ENCODE measurements at places on chromosomes 11 and 22.

- DNase-seq = no peak
Measured at GRCh38 chr11:689625-690024, 5.4 kb downstream of the DEAF1 start.

DNA sequence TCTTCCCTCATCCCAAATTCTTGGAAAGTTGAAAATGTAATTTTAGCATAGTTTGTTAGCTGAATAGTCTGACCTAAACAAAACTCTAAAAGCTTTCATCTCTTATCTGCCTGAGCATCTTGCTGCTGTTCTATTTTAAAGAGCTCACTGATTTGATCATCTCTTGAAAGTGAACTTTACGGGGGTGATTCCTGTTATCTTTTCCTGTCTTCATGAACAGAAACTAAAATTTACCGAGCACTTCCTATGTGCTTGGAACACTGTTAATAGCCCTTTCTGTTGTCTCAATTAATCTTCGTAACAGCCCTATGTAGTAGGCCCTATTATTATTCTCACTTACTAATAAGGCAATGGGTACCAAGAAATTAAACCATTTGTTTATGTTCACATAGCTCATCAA, 12.3 kb downstream of the AMOTL1 start:
- no peak for DNase-seq

DNA sequence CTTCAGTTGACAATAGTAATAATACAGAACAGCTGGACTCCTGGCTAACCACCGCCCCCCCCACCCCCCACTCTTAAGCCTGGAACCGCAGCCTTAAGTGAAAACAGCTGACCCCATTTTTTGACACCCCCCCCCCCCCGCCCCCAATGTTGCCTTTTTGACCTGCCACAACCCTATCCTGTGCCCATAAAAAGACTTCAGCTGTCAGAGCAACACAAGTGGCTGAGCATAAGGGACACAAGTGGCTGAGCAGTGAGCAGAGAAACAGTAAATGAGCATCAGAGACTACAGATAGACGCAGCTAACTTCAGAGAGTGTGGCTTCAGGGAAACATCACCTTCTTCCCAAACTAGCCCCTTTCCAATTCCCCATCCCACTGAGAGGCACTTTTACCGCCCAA, 1493.8 kb downstream of the LRRC4C start:
- DNase-seq = no peak

- DNase-seq = peak; percentile 19
Measured at GRCh38 chr11:119832202-119832935, 103.4 kb upstream of the NECTIN1 start.

GRCh38 chr22:20116376-20116950, 559 bp downstream of the RANBP1 start:
- DNase-seq = peak; percentile 55

DNA sequence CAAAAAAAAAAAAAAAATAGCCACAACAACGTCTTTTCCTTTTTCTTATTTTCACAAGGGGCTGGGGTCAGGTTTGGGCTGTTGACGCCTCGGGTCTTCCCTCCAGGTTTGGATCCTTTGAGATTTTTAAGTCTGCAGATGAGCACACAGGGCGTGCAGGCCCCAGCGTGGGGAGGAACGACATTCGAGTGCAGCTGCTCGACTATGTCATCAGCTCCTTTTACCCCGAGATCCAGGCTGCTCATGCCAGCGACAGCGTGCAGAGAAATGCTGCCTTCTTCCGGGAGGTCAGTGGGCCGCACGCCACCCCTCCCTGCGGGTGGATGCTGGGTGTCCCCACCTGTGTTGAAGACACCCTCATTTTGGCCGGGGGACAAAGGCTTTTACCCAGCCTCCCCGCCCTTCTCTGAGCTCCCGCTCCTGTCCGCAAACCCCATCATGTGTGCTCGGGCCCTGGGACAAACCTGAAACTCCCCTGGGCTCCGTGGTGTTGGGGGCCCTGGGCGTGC, 7.7 kb downstream of the SELENOO start:
- DNase-seq = no peak

- peak; percentile 28 for DNase-seq
Measured at GRCh38 chr11:65415499-65416340, 6.9 kb upstream of the NEAT1 start.

DNA sequence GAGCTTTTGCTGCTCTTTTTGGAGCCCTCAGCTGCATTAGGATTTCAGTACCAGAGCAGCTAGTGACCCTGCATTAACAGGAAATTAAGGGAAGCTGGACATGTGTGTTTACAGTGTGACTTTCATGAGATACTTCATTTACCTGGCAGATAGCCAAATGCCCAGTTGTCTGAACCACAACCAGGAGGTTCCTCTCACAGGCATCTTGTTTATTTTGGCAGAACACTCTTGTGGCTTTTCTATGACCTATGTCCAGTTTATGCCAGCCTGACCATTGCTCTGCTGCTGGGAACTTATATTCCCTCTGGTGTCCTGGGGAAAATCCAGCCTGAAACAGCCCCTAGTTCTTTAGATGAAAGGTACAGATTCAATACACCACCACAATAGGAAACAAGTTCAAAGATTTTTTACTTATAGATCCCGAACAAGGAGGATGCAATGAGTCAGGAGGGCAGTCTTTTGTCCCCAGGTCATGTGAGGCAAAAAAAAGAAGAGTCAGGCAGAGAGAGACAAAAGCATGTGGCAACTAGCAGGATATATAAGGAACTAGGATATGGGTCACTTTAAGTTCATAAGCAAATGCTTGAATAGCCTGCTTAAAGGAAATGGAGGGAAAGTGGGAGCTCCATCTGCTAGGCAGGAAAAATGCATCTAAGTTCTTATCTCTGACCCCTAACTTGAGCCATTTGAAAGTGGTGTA, 379.3 kb downstream of the INSC start:
- DNase-seq = peak; percentile 13

DNA sequence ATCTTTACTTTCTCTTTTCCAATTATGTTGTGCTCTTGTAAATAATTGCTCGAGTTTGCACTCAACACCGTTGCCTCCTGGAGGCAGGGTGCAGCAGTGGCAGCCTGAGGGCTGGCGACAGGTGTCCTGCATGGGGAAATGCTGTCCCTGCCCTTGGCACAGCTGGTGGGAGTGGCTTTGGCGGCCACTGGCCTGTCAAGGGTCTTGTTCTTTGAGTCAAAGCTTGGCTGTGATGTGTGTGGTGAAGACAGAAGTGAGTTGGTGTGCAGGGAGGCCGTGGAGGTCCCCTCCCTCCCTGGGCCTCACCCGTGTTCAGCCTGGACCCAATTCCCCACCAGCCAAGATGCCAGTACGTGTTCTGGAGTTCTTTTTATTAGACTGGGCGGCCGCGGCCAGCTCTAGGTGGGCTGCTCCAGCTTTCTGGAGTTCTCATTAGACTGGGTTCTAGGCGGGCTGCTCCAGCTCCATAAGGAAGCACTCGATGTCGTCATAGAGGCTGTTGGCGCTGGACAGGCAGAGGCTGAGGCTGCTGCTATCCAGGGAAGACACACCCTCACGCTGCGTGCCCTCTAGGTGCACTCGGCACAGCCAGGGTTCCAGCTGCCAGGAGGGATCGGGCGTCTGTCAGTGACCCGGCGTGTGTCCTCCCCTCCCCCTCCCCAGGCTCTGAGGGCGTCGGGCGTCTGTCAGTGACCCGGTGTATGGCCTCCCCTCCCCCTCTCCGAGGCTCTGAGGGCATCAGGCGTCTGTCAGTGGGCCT, 3.4 kb downstream of the IRF7 start:
- DNase-seq = peak; percentile 43

GRCh38 chr22:22619765-22620414, 24.5 kb upstream of the GGTLC2 start:
- DNase-seq = no peak

- DNase-seq = no peak
Measured at GRCh38 chr22:48937032-48937639, 890.5 kb downstream of the BRD1 start.

- DNase-seq = peak; percentile 60
Measured at GRCh38 chr11:57515332-57516060, at the start of gene SLC43A1. SLC43A1 (minus strand) TSS chr11:57515702; CDS start chr11:57514111, 1,591 bp downstream.

GRCh38 chr11:102831489-102832440, 11.6 kb downstream of the MMP3 start:
- DNase-seq = no peak

All from NCI-H82 (cell line).